ENCODE measurements at places on chromosomes 3 and 15.

DNA sequence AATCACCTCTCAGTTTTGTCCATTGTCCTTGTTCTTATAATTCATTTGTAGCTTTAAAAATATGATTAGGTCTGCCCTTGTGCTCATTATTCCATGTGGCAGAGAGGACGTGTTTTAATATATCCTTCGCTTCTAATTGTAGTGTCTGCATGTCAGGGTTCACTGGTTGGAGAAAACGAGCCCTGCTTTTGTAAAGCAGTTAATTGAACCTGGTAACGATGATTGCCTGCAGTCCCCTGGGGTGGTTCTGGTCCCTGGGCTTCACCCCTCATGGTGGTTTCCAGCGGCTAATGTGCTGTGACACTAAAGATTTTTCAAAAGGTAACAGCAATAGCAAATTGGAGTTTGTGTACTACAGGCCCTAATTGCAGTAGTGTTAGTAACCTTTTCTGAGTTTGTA is 299.6 kb downstream of the CACNA2D3 start:
- DNase-seq, result no peak

- no peak for DNase-seq
Measured at GRCh38 chr15:87576486-87577176, 679.9 kb downstream of the NTRK3 start.

DNA sequence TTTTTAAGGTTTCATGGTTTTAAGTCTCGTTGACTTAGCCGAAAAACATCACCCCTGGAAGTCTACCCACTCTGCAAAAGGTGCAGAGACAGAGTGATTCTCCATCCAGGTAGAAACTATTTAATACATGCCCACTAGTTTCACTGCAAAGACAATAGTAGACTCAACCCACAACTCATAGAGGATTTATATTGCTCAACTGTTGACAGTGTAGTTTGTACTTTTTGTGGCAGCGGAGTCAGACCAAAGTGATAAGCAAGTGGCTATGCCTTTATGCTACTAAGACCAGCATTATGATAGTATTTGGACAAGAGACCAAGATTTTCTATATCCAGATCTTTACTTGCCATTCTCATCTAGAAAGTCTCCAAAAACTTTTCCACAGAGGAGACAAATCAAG is 98.8 kb upstream of the ZBTB20 start:
- no peak for DNase-seq

DNA sequence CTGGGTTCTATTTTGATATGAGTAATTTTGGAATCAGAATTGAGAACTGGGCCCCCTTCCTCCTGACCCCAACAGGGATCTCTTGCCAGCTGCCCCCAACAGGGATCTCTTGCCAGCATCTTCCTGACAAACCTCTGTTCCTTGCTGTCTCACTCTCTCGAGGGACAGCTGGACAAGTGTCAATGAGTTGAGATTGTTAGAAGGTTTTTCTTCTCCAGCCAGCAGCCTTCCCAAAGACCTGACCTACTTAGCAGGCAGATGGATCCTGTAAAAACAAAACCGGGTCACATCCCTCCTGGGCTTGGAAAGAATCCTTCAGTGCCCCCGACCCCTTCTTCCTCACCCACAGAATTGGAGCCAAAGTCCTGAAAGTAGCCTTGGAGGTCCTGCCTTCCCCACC is 21.6 kb downstream of the LIMD1 start:
- DNase-seq, result no peak

DNA sequence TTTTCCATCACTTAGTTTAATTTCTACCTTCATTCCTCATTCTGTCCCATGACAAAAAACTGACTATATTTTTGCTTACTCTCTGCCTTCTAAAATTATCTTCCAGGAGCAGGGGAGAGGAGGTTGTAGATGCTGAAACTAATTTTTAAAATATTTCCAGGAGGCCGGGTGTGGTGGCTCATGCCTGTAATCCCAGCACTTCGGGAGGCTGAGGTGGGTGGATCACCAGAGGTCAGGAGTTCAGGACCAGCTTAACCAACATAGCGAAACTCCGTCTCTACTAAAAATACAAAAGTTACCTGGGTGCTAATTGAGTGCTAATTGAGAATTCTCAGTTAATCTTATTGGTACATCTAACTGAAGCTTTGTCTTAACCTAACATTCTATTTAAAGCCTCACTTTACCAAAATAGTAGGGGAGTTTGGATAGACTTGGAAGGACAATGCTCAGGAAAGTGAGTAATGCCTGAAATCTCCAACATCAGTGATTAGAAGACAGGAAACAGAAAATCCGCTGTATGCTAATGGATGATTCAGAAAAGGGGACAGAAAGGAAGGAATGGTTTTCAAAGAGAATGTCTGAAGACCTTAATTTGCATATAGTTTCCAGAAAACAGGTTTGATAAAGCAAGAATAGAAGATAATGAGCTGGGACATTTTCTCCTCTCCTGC is 336.1 kb downstream of the GBE1 start:
- no peak for DNase-seq

- no peak for DNase-seq
Measured at GRCh38 chr3:122797291-122797690, 2.4 kb downstream of the SLC49A4 start.

DNA sequence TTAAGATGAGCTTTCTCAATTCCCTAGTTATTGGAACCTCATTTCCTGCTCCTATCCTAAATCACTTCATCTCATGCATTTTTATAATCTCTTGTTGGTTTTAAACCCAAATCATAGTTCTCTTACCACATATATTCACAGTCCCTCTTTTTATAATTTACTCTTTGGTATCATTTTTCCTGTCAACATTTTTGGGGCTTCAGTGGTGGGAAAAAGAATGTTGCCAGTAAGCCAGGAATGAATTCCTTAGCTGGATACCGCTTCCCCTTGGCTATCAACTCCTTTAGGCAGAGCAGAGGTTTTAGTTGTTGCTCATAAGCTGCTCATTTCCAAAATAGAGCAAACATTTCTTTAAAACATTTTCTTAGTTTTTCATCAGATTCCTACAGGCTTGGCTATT is 112.3 kb downstream of the GALK2 start:
- no peak for DNase-seq

Data from Panc1 (cell line).